ENCODE measurements at places on chromosomes 3 and 15.

DNA sequence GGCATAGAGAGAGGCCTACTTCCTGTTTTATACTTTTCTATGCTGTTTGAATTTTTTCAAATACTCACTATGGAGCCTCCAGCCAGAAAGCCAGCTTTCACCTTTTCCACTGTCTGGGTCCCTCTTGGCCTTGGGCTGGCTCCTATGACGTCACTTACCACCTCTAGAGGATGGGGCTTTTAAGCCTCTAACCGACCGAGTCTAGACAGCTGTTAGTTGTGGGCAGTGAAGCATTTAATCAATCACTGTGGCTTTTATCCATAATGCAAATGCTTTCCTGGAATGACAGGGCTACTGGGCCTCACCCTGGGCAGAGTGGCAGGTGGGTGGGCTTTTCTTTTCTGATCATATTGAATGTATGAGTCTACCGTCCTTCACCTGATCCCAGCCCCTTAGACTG, 61.9 kb downstream of the LRRK1 start:
- no peak for DNase-seq

- peak; percentile 34 for DNase-seq
Observed at GRCh38 chr15:72116731-72117485, 1.0 kb downstream of the MYO9A start.

DNA sequence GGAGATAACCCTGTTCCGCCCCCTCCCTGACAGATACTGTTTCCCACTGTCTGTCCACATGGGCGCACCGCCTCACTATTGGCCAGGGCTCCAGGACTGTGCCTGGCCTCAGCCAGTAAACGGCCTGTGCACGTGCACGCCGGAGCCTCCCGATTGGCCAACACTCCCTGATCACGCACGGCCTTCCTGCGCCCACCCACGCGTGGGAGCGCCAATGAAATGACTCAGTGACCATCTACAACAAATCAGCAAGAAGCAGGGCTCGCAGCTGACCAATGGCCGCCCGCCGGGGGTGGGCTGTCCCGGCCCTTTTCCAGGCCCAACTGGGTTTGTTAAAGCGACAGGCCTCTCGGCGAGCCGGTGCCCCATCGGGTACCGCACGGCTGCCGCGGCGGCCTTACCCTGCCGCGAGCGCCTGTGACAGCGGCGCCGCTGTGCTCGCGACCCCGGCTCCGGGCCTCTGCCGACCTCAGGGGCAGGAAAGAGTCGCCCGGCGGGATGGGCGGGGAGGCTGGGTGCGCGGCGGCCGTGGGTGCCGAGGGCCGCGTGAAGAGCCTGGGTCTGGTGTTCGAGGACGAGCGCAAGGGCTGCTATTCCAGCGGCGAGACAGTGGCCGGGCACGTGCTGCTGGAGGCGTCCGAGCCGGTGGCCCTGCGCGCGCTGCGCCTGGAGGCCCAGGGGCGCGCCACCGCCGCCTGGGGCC, at the start of gene ARRDC4:
TSS of gene ARRDC4 (plus strand) at position 340 of the 703 bp plus-strand sequence. CDS start at position 499, 159 bp downstream.
- no peak for DNase-seq

GRCh38 chr3:62128051-62128450, 245.3 kb downstream of the FEZF2 start:
- no peak for DNase-seq

GRCh38 chr15:58438956-58439355, 7.2 kb downstream of the LIPC start:
- peak; percentile 20 for DNase-seq

DNA sequence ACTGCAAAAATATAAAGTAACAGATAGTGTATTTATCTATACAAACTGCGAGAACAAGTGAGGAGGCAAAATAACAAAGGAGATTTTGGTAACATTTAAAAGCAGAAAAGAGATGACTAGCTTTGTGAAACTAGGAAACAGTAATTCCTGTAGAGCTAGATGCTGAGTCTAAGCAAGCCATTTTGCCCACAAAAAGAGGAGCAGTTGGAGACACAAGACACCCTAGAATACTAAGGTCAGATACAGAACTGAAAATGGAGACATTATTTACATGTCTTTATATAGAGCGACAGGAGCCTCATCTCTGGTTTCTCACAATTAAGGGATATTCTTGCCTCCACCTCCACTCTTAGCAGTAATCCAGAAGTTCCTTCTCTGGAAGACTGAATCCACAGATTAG, 732.4 kb upstream of the GBE1 start:
- DNase-seq, result no peak

- DNase-seq, result no peak
Observed at GRCh38 chr3:159964166-159964973, 24.3 kb upstream of the IL12A start.

DNA sequence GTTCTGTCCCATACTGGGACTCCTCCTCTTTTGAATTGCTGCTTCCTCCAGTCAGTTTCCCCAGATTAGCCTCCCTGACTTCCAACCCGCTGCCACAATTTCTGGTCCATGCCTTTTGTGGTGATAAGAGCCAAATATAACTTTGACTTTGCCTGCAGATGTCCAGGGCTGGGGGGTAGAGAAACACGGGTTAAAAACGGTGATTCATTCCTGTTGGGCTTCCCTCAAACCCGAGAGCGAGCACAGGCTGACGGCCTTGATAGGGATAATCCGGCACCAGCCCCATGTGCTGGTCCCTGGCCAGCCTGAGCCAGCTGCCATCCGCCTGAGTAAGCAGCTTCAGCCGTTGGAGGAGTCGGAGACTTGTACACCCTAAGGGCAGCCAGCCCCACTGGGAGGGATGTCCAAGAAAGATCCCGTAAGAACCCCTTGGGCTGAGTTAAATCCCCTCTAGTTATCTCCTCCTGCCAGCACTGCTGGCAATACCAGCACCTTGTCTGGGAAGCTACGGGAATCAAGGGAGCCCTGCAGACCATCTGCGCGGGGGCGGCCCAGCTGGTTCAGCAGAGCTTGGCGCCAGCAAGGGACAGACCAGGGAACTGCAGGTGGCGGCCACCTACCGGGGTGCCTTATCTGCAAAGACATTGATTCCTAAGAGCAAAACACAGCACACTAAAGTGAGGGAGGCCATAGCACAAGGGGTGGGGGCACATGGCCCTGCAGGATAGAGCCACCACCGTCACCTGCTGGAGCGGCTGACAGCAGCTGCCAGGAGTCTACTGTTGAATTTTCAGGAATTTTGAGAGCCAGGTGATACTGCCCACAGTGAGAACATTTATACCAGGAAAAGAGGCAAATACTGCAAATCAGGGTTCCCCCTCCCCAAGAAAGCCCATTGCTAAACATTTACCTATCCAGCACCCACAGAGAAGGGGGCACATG, 18.1 kb downstream of the CSPG4 start:
- no peak for DNase-seq

DNA sequence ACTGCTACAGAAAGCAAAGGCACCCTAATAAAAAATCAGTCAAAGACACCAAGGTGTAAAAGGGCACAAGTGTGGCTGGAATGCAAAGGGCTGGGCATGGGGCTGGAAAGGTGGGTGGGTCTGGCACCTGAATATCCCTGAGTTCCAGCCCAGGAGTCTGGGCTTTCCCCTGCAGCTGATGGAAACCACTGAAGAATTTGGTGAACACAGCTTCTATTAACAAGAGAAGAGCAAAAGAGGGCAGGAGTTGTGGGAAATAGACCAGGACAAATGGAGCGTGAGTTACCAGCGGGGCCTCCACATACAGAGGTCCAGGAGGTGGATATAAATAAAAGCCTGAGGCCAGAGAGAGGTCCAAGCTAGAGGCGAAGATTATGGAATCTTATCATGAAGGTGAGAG, 45.1 kb upstream of the TPM1 start:
- no peak for DNase-seq

Measured in NK-92 treated with Interleukin-12 subunit alpha and Interleukin-12 subunit beta, amount 100 ng/mL, for 24 hours (cell line).